Chondrocyte (in vitro differentiated cells): ENCODE measurements at places on chromosomes 12 and 14. TPM values are rescaled to one million over a fixed set of nuclear protein-coding genes. Genes with fewer than 3 reads are reported as not detected.

DNA sequence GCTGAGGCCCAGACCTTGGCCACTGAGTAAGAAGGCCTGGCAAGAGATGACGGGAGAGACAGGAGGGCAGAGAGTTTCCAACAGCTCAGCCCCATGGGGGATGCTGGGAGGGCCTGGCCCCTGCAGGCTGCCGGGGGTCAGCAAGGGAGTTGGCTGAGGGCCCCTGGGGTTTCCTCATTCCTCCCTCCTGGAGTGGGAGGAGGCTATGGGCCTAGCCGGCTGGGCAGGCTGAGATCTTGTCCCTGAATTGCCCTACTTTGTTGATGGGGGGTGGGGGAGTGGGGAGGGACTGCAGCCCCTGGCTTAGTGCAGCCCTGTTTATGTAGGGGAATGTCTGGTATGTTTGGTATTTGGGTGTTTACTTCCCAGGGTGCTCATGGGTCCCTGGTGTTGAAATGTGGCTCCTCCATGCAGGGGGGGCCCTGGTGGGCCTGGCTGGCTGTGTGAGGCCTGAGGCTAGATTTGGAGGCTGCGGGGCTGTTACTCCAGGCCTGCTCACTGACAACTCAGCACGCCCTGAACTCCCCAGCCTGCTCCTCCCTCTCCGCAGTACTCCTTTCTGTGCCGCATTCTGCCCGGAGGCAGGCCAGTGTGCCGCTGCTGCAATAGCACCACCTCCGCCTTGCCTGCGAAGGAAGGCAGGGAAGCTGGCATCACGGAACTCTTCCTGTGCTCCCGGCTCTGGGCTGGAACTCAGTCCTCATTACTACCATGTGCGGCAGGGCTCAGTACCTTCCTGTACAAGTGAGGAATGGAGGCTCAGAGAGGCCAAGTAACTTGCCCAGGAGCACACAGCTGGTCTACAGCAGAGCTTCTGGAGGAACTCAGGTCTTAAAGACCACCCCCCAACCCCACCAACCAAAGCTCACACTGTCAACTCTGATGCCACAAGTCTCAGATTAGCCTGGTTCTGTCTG lies 25.3 kb downstream of the JDP2 start:
- peaks cover 95% of the 10 kb centered on the region for H3K4me1 ChIP-seq
- peak; percentile 97 for DNase-seq
- H3K27ac ChIP-seq = peak overlapping the region; percentile 96
- peak overlapping the region; percentile 57 for H3K4me3 ChIP-seq
- H3K36me3 ChIP-seq = peaks cover 11% of the 10 kb centered on the region

GRCh38 chr12:34390846-34391700 lies 368.8 kb downstream of the ALG10 start:
- no peak overlapping the region for H3K4me3 ChIP-seq
- H3K27ac ChIP-seq = no peak overlapping the region
- H3K36me3 ChIP-seq = peaks cover 2% of the 10 kb centered on the region
- no peaks in the 10 kb centered on the region for H3K27me3 ChIP-seq

- H3K36me3 ChIP-seq = peaks cover 2% of the 10 kb centered on the region
- H3K27me3 ChIP-seq = peaks cover 55% of the 10 kb centered on the region
- peak; percentile 53 for DNase-seq
- no peak overlapping the region for H3K4me3 ChIP-seq
Observed at GRCh38 chr12:132218915-132219314, 74.7 kb downstream of the NOC4L start.

- DNase-seq = no peak
- H3K27ac ChIP-seq = no peak overlapping the region
- no peaks in the 10 kb centered on the region for H3K4me1 ChIP-seq
- no peaks in the 10 kb centered on the region for H3K36me3 ChIP-seq
Observed at GRCh38 chr14:42323426-42323825, 716.8 kb downstream of the LRFN5 start.

DNA sequence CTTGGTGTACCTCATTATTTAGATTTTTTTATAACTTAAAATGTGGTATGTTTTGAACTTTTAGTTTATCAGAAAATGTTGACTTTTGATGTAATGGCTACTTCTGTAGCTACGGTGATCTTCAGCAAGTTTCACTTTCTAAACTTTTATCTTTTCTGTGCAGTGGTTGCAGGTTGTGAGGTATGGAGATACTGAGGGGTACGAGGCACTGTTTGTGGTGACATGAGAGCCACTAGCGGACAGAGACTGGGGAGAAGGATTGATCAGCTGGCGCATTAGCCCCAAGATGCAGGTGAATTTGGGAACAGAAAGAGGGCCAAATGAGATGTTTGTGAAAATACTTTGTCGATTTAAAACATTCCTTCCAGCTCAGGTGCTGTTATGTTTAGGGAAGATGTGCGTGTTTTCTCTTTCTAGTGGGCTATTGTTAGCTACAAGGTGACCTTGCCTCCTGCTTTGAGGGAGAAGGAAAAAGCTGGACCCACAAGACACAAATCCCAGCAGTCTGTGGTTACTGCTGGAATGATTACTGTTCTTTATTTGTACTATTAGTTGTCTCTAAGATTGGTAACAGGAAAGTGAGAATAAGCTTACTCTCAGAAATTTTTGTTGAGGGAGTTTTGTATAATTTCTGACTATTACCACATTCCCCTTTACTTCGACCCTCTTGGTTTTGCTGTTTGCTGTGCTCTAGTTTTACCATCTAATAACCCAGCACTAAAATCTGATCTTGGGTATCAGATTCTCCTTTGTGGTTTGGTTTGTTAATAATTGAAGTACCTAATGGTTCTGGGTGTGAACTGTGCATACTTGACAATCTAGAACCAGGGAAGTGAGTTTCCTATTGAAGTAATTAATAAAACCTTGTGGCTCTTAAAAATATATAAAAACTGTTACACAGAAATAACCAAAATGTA lies 61.7 kb downstream of the FBXO34 start:
- no peak for DNase-seq
- no peaks in the 10 kb centered on the region for H3K27me3 ChIP-seq
- no peaks in the 10 kb centered on the region for H3K36me3 ChIP-seq
- H3K27ac ChIP-seq = peak overlapping the region; percentile 65

DNA sequence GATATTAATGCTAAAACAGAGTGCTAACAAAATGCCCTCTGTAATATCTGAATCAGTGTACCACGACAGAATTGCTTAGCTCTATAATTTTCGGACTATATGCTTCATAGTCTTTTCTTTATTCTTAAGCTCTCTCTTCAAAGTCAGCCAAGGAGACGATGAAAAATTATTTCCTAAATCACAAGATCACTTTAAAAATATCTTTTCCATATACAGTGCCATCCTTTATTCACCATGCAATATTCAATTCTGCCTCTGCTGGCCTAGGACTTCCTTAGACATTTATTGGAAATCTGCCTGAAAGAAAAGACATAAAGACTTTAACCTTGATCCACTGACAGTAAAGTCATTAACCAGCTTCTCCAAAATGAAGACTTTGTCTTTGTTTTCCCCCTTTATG lies 238.9 kb upstream of the BTG1 start:
- no peak for DNase-seq
- no peak overlapping the region for H3K27ac ChIP-seq
- no peak overlapping the region for H3K4me3 ChIP-seq
- no peaks in the 10 kb centered on the region for H3K36me3 ChIP-seq

- no peaks in the 10 kb centered on the region for H3K4me1 ChIP-seq
- no peak overlapping the region for H3K27ac ChIP-seq
- H3K36me3 ChIP-seq = no peaks in the 10 kb centered on the region
- H3K4me3 ChIP-seq = no peak overlapping the region
- no peaks in the 10 kb centered on the region for H3K27me3 ChIP-seq
- no peak for DNase-seq
Observed at GRCh38 chr14:80906946-80907345, 34.6 kb downstream of the CEP128 start.

DNA sequence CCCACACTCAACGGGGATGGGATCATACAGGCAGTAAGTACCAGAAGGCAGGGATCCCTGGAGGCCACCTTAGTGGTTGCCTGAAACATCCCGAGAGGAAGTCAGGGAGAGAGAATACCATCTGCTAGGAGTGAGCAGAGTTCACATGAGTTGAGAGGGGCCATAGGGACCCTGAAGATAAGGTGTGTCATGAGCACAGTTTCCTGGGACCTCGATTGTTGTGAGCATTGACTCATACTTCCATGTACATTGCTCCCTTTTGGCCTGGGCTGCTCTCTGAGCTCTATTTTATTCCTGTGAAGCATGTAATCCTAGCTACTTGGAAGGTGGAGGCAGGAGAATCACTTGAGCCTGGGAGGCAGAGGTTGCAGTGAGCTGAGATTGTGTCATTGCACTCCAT lies 120.5 kb downstream of the TBC1D30 start:
- H3K4me1 ChIP-seq = peaks cover 7% of the 10 kb centered on the region
- no peak overlapping the region for H3K27ac ChIP-seq
- H3K27me3 ChIP-seq = no peaks in the 10 kb centered on the region
- no peak overlapping the region for H3K4me3 ChIP-seq
- DNase-seq = no peak

The DIABLO gene
- total RNA-seq = 47.7 to 51.1 TPM (median 49.9 TPM) in 3 replicates

The GPR135 gene
- 4.0 to 8.9 TPM (median 4.8 TPM) in 3 replicates for total RNA-seq
